ENCODE measurements at places on chromosomes 4 and X. TPM values are rescaled to one million over a fixed set of nuclear protein-coding genes. Genes with fewer than 3 reads are reported as not detected.

Gene FGF13
- not detected for total RNA-seq

- DNase-seq = no peak
These were observed 15.5 kb upstream of the ESX1 start for GRCh38 chrX:104270212-104270611.

Gene SPANXC
- not detected for total RNA-seq

Gene TLR1
- 0.41 TPM for total RNA-seq

DNA sequence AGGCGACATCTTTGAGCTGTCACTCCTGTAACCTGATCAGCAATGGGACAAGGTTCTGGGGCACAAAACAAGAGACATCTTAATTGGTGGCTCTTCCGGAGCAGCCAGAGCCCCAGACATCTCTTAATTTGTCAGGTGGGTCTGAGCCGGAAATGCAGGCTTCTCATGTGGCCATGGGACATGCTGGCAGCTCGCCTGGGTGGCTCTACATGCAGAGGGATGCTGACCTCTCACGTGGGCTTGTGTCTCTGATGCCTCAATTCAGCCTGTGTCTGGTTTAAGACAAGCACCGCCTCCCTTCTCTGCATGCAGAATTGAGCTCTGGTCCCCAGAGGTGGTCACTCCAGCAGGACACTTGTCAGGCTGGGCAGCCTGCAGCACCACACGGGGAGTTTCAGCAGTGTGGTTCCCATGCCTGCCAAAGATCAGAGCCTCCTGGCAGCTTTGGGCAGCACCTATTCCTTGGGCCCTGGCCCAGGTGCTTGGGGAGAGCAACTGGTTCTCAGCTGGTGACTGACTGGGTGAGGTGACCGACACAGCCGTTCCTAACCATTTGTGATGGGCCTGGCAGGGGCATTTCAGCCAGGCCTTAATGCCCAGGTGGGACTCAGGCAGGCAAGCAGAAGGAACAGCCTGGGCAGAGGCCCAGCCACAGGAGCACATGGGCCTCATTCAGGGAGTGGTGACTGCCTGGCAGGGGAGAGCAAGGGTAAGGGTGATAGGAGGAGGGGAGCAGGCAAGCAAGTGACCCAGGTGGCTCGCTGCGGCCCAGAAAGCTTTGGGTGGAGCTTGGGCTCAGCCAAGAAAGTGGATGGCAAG lies 53.4 kb downstream of the HMX1 start:
- no peak for DNase-seq

GRCh38 chrX:139211568-139212182 lies 318.9 kb upstream of the F9 start:
- DNase-seq = no peak

DNA sequence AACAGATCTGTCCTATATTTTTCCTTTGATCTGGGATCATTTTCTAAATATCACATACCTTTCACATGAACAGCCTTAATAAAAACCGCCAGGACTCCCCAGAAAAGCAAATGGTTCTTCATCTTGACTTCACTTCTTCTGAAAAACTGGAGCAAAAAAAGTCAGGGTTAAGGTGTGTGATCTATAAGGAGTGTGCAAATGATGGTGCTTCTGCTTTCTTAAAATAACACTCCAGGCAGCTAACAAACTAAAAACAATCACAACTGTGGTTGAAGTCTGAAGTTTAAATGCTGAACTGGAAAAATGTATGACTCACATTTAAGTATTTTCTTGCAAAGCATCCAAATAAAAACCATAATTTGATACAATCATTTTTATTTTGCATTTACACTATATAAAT lies at the start of gene JCHAIN:
JCHAIN (minus strand) TSS at position 140 of the 400 bp plus-strand sequence; CDS start at position 122, 18 bp downstream.
- no peak for DNase-seq

GRCh38 chr4:74546057-74546456 lies 101.1 kb downstream of the AREG start:
- no peak for DNase-seq
